ENCODE measurements at places on chromosomes 6 and 20. TPM values are rescaled to one million over a fixed set of nuclear protein-coding genes. Genes with fewer than 3 reads are reported as not detected.

Gene GABRR2
- total RNA-seq: 0.57 TPM

Gene SASH1
- total RNA-seq: 11.7 TPM

Gene ZNF335
- 20.8 TPM for total RNA-seq

Gene TMEM74B
- 25.7 TPM for total RNA-seq

- H3K4me1 ChIP-seq: no peaks in the 10 kb centered on the region
- no peak overlapping the region for H3K27ac ChIP-seq
- peaks cover 67% of the 10 kb centered on the region for H3K27me3 ChIP-seq
- no peaks in the 10 kb centered on the region for H3K36me3 ChIP-seq
- no peak for DNase-seq
Measured at GRCh38 chr6:40312213-40313015, 274.8 kb downstream of the LRFN2 start.

- H3K27ac ChIP-seq: no peak overlapping the region
- no peak for DNase-seq
- H3K4me1 ChIP-seq: peaks cover 10% of the 10 kb centered on the region
Measured at GRCh38 chr20:51616060-51616459, 73.5 kb upstream of the NFATC2 start.

- H3K27ac ChIP-seq: no peak overlapping the region
- H3K4me3 ChIP-seq: no peak overlapping the region
- no peaks in the 10 kb centered on the region for H3K4me1 ChIP-seq
- H3K36me3 ChIP-seq: peaks cover 28% of the 10 kb centered on the region
- DNase-seq: no peak
- H3K27me3 ChIP-seq: no peaks in the 10 kb centered on the region
Measured at GRCh38 chr20:33359399-33360261, 41.7 kb downstream of the CDK5RAP1 start.

Gene LTA
- total RNA-seq: 1.1 TPM

DNA sequence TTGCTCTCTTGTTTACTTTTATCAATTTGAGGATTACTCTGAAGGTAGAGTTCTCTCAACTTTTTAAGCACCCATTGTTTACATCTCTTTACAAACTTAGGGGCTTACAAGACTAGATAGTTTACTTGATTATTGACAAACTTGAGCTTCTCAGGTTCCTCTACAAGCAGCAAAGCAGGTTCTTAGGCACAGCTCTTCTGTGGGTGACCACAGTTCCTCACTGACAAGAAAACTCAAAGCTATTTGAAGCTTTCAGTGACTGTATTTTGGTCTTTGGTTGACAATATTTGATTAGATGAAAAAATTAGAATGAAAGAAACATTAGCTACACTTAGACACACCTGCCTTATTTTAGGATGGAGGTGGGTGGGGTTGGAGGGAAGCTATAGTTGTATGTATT is 327.3 kb upstream of the RUNX2 start:
- H3K4me1 ChIP-seq: no peaks in the 10 kb centered on the region
- H3K4me3 ChIP-seq: no peak overlapping the region
- H3K27me3 ChIP-seq: no peaks in the 10 kb centered on the region
- H3K27ac ChIP-seq: no peak overlapping the region
- no peak for DNase-seq

Gene PLAGL2
- total RNA-seq: 18.3 TPM

Gene RAET1L
- total RNA-seq: 1.5 TPM

GRCh38 chr6:99189823-99190721 is 159.4 kb downstream of the FAXC start:
- H3K27me3 ChIP-seq: no peaks in the 10 kb centered on the region
- no peaks in the 10 kb centered on the region for H3K4me1 ChIP-seq
- no peak overlapping the region for H3K4me3 ChIP-seq
- H3K27ac ChIP-seq: no peak overlapping the region

- peak; percentile 35 for DNase-seq
- peak overlapping the region; percentile 39 for H3K27ac ChIP-seq
- no peaks in the 10 kb centered on the region for H3K27me3 ChIP-seq
- H3K36me3 ChIP-seq: no peaks in the 10 kb centered on the region
Measured at GRCh38 chr6:13355043-13355945, 27.0 kb upstream of the TBC1D7 start.

Gene IL17A
- total RNA-seq: not detected

DNA sequence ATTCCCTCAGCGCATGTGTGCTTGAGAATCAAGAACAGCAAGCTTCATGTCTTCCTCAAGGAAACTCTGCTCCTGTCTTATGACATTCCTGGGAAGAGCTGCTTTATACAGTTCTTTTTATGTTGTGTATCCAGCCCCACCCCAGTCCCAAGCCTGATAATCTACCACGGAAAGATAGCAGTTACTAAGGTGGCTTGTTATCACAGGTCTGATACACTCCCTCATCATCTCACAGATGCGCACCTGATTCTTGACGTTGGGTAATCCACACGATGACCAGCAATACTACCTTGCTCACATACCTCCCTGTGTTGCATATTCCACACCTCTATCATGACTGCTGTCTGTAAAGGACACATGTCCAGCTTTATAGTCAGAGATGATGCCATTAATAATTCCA is 3.2 kb downstream of the NHLRC1 start:
- no peaks in the 10 kb centered on the region for H3K4me1 ChIP-seq
- no peaks in the 10 kb centered on the region for H3K27me3 ChIP-seq
- H3K36me3 ChIP-seq: no peaks in the 10 kb centered on the region
- H3K4me3 ChIP-seq: no peak overlapping the region

Gene KHDC1L
- total RNA-seq: 5.4 TPM

- no peak overlapping the region for H3K27ac ChIP-seq
- H3K27me3 ChIP-seq: peaks cover 25% of the 10 kb centered on the region
- DNase-seq: no peak
- no peak overlapping the region for H3K4me3 ChIP-seq
- no peaks in the 10 kb centered on the region for H3K36me3 ChIP-seq
Measured at GRCh38 chr20:61755971-61756845, 309.5 kb downstream of the TAF4 start.
